ENCODE measurements at places on chromosomes 7 and 10. TPM values are rescaled to one million over a fixed set of nuclear protein-coding genes. Genes with fewer than 3 reads are reported as not detected.

Gene C10orf105
- total RNA-seq: 0.31 TPM

Gene DEPP1
- total RNA-seq: 0.27 TPM

Gene BZW2
- total RNA-seq: 29.4 TPM

Gene PRKG1
- total RNA-seq: 0.27 TPM

DNA sequence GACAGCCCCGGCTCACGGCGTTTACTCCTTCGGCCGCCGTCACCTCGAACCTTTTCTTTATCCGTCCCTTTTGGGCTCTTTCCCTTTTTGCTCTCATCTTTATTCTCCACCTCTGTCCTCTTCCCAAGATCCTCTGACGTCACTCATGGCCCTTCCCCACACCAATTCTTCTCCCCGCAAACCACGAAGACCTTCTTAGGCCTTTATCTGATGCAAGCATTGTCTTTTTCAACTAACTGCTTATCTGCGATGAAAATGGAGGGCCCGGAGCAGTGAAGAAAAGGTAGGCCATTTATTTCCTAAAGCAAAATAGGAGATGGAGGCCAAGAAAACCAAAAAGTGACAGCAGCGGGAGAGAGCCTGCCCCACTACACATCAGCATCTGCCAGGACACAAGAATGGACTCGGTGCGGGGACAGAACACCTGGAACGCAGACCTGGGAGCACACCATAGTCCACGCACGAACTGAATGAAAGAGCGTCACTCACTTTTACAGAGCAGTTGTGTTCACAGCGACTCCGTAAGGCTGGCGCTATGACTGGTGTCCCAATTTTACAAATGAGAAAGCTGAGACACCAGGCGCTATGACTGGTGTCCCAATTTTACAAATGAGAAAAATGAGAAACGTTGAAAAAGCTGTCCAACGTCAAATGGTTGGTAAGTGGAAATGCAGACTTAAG is 45.3 kb downstream of the ZNF777 start:
- no peak for DNase-seq

- no peak for DNase-seq
Observed at GRCh38 chr7:2080060-2080387, 152.7 kb downstream of the MAD1L1 start.

DNA sequence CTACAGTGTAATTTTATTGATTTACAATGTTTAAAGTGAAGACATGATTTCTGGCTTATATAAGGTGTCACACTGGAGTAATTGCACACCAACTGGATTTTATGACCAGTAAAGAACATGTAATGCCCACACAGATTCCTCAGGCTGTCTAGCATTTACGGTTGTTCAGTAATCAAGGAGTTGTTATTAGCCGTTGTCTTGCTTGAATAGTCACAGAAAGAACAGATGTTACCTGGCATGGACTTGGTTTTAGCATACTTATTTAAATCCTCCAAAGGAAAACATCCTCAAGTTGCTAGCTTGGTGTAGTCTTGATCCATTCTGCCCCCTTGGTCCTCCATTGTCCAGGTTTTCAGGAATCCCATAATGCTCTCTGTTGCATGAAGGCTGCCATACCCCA is 65.8 kb downstream of the POU6F2 start:
- DNase-seq: no peak

- no peak for DNase-seq
Observed at GRCh38 chr7:5549096-5549763, 125.6 kb upstream of the TNRC18 start.

GRCh38 chr10:77494327-77494726 is 143.3 kb downstream of the KCNMA1 start:
- no peak for DNase-seq
